Stomach (tissue), 19 donors: ENCODE measurements at places on chromosomes 16 and 17.
A peak's percentile ranks its signal among the peaks of the same experiment; 100 is the strongest.

DNA sequence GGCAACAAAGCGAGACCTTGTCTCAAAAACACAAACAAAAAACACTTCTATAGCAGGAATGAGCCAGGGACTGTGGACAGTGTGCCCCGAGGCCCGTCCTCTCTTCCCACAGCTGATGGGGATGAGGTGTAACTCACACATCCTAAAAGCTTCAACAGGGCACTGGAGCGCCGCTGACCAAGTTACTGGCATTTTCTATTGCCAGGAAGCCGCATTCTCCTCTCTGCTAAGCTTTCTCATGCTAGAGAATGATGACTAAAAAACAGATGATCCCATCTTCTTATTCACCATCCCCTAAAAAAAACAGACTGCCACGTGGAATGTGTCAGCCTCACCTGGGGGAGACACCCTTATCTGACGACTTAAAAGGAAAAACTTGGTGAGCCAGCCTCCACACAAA lies 16.3 kb downstream of the CARHSP1 start:
- no peak for DNase-seq

GRCh38 chr17:31524926-31525800 lies 133.7 kb downstream of the RAB11FIP4 start:
- DNase-seq = peak; percentile 85

DNA sequence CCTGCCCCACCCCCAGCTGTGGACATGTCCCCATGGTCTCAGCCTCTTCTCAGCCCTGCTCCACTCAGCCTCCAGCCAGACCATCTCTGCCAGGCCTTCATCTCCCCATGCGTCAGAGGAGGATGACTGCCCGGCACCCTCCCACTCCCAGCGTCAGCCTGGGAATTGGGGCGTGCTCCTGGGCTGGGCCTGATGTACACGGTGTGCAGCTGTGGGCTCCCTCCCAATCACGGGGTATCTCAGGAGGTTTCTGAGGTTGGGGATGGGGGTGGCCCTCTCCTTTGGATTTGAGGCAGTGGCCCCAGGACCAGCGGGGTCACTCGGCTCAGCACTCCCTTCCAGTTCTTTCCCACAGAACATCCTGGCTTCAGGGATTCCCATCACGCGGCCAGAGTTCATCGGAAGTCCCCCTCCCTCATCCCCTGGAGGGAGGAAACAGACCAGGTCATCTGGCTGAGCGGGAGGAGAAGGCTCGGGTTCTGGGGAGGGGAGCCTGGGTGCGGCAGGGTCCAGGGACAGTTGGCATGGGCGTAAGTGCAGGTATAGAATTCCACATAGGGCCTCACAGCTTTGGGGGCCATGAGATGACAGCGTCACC lies 36.9 kb downstream of the SOCS3 start:
- DNase-seq = no peak

DNA sequence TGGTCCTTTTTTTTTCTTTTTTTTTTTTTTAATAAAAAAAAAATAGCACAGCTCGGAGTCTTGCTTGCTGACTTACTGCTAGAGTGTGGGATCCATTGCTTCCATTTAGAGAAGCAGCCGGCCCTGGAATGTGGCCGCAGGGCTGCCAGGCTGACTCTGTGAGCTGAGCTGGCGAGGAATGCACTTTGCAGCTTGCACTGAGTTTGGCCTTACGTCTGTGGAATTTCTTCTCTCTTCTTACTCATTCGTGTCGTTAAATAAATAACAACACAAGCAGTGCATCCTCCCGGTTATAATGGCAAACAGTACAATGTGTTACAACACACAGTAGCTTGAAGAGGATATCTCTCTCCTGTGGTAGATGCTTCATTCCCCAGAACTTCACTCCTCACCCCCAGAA lies 69.2 kb downstream of the PRKCB start:
- no peak for DNase-seq

DNA sequence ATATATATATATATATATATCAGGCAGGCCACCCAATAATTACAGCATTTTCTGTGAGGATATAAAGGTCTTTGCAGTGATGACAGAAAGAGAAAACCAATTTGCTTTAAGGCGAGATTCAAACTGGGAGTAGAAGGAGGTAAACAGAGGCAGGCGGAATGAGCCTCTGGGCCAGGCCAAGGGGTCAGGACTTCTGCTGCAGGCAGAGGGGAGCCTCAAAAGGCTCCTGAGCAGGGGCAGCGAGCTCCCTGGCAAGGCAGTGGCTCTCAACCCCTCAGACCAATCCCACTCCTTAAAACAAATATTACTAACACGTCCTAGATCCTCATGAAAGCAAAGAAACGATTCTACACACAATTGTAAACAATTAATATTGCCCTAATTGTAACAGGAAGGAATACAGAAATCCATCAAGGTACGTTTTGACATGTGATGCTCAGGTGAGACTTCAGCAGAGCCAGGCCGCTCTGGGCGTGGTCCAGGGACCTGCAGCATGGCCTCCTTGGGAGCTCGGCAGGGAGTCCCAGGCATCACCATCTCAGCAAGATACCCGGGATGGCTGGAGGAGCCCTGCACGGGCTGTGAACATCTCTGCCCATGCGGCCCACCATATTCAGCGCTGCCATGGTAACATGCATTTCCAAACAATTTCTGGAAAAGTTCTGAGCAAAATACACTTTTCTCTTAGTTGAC lies 18.4 kb downstream of the FBXO31 start:
- no peak for DNase-seq
